ENCODE measurements at places on chromosomes 5 and 9. TPM values are rescaled to one million over a fixed set of nuclear protein-coding genes. Genes with fewer than 3 reads are reported as not detected.

Gene PCDHGB4
- total RNA-seq, result 18.3 TPM

Gene LCP2
- total RNA-seq, result not detected

Gene NME5
- total RNA-seq, result 2.5 TPM

Gene CAVIN4
- 1.5 TPM for total RNA-seq

Gene TAF11L10
- total RNA-seq, result not detected

Gene STK10
- 16.0 TPM for total RNA-seq

Gene SLC25A2
- not detected for total RNA-seq

Gene KLHL9
- 37.5 TPM for total RNA-seq

Gene WNK2
- under 0.01 TPM for total RNA-seq

Gene PCDHA10
- 0.26 TPM for total RNA-seq

Gene JAKMIP2
- total RNA-seq, result 1.3 TPM

Gene ADAMTS6
- 48.3 TPM for total RNA-seq

Gene ADAMTS13
- total RNA-seq, result 3.1 TPM

Gene ZNF622
- 42.6 TPM for total RNA-seq

Gene FOXI1
- not detected for total RNA-seq

Gene MIGA2
- total RNA-seq, result 23.3 TPM

Gene ACTBL2
- total RNA-seq, result under 0.01 TPM

Gene SHISAL2B
- not detected for total RNA-seq

Gene NTRK2
- 0.26 TPM for total RNA-seq

Gene GFI1B
- not detected for total RNA-seq

Gene PCDHAC1
- 0.51 TPM for total RNA-seq

Gene PITX1
- 3.1 TPM for total RNA-seq

Gene SPATA31D4
- not detected for total RNA-seq

Gene MARCOL
- not detected for total RNA-seq

Gene TEX48
- not detected for total RNA-seq

Gene CHSY3
- 1.3 TPM for total RNA-seq

Gene GZMA
- total RNA-seq, result not detected

Gene RFESD
- 3.1 TPM for total RNA-seq

Gene EFNA5
- 3.5 TPM for total RNA-seq

Gene ADCY2
- total RNA-seq, result under 0.01 TPM

Gene BARHL1
- not detected for total RNA-seq
